Right renal pelvis (tissue), 4 donors: ENCODE measurements at places on chromosomes 1 and 21. TPM values are rescaled to one million over a fixed set of nuclear protein-coding genes. Genes with fewer than 3 reads are reported as not detected.

The VWA5B1 gene
- polyA plus RNA-seq, result 0.91 TPM

DNA sequence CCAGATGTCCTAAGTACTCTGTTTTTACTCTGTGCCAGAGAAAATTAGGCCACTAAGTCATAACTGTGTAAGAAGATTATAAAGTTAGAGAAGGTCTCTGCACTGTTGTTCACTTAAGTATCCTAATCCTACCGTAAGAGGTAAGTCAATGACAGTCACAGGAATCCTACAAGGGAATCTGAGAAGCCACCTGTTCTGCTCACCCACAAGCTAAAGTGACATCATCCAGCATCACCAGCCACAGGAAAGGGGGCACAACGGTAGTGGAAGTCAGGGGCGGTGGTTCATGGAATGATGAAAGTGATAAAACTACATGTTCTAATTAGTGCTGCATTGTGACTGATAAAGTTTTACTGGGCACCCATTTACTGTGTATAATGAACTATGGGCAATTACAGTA, 92.7 kb downstream of the PLD5 start:
- DNase-seq, result no peak

DNA sequence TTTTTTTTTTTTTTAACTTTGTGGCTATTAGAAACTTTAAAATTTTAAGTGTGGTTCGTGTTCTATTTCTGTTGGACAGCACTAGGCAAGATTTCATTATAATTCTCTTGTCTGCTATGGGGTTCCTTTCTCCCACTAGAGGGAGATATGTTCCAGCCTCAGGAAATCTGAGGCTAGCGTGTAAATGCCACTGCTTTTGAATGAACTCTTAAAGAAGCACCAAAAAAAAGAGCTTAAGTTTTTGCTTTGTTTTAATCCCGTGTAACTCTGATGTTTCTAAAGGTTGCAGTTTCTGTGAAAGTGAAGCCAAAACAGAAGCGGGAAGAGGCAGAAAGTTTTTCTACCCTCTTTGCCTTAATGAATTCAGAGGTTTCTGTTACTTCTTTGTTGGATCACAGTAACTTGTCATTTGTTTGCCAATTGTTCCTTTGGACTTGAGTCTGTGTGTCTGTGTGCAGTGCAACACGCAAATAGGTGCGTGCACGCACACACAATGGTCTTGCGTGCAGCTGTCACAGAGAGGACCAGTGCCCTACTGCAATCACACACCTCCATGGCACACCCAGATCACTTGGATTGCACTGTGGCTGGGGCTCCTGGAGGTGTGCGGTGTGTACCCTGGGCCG, 32.3 kb downstream of the HHAT start:
- DNase-seq, result no peak

DNA sequence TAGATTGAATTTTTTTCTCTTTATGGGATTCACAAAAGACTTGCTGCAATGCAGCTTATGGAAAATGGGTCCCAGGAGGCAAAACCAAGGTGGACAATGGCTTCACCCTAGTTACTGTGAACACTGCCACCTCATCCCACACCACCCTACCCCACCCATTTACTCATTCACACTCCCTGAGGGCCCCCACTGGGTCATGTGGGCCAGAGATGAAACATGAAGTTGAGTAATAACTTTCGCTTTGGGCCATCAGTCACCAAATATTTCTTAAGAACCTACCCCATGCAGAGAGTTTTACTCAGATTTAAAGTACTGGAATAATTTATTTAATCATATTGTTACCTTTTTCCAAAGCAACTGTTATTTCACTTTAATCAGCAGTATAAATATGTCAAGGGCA, 191.8 kb downstream of the TPR start:
- no peak for DNase-seq
